ENCODE measurements at places on chromosomes 5 and 9.

DNA sequence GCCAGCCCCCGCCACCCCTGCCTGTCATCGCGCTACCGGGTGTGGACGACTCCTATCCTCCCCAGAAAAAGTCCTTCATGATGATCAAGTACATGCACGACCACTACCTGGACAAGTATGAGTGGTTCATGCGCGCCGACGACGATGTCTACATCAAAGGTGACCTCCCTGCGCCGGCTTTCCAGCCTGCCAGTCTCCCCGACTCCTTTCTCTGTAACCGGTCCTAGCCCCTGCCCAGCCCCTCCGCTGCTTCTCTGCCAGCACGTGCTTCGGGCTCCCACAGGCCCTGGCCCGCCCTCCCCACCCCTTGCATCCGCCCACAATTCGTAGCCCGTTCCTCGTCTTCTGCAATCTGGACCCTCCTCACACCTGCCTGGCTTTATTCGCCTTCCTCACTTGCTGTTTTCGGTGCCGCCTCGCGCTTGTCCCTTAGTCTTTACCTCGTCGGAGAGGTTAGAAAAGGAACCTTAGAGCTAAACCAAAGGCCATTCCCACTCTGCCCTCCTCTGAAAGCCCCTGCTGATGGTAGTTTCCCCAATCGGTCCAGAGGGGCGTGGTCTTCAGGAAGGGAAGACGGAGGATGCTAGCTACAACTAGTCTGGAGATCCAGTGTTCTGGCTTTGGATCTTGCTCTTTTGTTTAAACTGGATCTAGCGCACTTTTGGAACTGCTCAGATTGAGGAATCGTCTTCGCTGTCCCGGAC is 1.4 kb downstream of the CHSY3 start:
- no peak for DNase-seq

- DNase-seq, result no peak
These were observed 189.1 kb upstream of the PTGER4 start for GRCh38 chr5:40490464-40491111.

DNA sequence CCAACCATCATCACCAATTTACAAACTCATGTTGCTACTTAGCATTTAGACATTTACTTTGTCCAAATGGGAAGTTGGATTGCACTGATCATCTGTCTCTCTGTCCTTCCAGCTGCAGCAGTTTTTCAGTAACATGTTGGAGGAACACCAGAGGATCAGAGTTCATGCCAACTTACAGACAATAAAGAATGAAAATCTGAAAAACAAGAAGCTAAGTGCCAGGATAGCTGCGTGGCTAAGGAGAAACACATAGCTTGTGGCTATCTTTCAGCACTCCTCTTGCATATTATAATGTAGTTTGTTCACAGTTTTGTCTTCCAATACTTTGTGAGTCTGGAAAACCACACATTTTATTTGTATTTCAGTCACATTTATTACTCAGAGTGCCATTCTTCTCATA is 6.4 kb upstream of the ARL14EPL start:
- DNase-seq, result no peak

GRCh38 chr9:38620483-38621433 is at the start of gene ANKRD18A:
TSS of gene ANKRD18A (minus strand) at chr9:38620596. CDS start at chr9:38620285, 311 bp downstream.
- peak; percentile 75 for DNase-seq

- no peak for DNase-seq
These were observed 91.3 kb upstream of the NFIB start for GRCh38 chr9:14405176-14405706.

- DNase-seq, result no peak
These were observed at the start of gene ANKDD1B for GRCh38 chr5:75611311-75612225. TSS of gene ANKDD1B (plus strand) at chr5:75611453. CDS start at chr5:75611635, 182 bp downstream.
